ENCODE measurements at places on chromosomes 1 and 21.

DNA sequence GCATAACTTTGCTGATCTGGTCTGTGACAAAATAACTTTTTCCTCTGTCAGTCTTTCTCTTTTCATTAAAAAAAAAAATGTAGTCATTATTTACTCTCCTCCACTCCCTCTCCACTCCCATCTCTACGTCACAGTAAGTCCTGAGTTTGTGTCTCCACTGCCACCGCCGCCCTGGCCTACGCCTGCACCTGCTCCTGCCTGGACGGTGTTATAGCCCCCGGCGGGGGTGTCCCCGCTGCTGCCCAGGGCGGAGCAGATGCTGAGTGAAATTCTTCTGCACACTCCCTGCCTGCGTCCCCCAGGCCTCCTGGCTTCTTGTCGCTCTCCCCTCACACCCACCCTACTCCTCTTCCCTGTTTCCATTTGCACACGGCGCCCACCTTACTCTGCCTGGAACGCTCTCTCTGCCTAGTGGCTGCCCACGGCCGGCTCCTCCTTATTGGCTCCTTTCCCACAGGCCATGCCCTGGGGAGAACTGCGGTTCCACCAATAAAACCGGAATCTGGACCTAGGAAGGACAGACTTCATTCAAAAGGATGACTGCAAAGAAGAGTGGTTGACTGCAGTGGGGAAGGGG, 55.2 kb upstream of the C1orf174 start:
- no peak for DNase-seq

DNA sequence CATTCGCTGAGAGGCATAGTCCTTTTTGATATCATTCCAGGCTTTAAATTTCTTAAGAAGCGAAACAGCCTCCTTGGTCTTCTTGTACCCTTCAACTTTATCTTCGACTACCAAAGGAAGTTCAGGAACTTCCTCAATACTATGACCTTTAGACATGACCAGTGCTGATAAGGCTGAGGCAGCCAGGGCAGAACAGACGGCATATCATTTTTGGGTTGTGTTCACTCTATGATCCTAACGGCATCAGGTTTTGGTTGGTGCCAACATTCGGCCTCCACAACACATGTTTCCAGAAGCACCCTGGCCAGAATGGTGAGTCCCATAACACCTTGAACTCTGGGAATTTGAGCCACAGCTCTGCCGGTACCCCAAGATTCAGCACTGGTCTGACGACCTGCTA, 31.4 kb upstream of the MYOC start:
- DNase-seq, result no peak

DNA sequence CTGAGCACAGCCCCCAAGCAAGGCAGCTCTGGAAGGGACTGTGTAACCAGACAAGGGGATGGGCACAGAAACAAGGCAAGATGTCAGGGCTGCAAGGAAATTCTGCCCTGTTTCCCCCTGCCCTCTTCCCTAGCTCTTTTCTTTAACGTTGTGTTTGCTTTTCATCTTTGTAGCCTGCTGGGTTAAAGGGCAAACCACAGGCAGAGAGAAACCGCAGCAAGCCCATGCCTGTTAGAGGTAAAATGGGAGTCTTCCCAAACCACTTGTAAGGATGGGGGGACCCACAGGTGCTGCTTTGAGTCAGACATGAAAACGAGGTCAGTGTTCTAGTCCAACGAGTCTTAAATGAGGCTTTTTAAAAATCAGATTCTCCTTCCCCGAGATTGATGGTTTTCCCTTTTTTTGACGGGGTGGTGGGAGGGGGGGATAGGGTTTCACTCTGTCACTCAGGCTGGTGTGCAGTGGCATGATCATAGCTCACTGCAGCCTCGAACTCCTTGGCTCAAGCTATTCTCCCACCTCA, 13.3 kb downstream of the TGFBR3 start:
- peak; percentile 55 for DNase-seq

- DNase-seq, result no peak
Measured at GRCh38 chr21:44522753-44523204, 17.2 kb downstream of the KRTAP10-1 start.

DNA sequence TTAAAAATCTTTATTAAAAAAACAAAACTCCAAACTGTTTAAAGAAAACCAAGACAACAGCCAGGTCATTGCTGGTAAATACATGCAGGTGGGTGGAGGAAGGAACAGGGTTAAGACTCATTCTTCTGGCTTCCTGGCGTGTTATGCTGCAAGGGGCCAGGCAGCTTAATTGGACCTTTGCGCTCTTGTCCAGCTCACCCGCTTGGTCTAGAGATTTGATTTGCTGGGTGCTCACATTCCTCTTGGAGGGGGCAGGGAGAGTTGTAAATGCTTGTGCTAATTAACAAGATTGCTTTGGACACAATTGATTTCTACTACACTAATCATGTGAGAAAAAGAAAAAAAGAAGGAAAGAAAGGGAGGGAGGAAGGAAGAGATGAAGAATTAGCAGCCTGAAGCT, 10.5 kb downstream of the CEP104 start:
- DNase-seq, result no peak

DNA sequence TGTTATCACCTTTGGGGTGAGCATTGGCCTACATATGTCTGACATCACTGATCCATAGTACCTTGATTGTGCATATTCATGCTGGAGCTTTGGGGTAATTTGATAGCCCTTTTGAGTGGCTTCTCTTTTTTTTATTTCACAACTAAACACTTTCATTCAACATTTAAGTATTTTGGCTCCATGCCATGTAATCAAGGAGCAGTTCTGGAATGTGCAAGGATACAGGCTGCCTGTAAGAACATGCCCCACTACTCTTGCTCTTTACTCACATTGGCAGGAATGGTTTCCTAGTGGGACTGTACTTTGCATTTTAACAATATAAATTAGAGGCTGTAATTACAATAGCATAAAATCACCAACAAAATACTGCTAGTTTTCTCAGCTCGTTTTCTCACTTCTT, 300.7 kb upstream of the SPAG17 start:
- DNase-seq, result no peak

DNA sequence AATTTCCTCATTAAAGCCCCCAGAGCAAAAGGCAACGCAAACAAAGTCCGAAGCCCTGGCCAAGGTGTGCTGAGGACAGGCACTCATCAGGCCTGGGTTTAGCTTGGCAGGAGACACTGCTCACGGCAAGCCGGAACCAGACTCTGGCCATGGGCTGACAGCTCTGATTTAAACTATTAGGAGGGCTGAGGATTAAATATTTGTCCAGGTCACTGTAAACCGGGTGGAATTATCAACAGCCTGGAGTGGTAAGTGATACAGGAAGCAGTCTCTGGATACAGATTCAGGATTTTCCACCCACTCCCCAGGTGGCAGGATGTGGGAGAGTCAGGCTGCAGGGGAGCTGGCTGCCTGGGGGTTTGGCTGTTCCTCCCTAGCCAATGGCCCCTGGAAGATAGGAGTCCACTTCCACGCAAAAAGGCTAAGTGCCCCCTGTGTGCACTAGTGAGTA, 42.4 kb downstream of the SLC66A1 start:
- no peak for DNase-seq

- DNase-seq, result no peak
Measured at GRCh38 chr1:63795455-63795854, 21.6 kb downstream of the ROR1 start.

DNA sequence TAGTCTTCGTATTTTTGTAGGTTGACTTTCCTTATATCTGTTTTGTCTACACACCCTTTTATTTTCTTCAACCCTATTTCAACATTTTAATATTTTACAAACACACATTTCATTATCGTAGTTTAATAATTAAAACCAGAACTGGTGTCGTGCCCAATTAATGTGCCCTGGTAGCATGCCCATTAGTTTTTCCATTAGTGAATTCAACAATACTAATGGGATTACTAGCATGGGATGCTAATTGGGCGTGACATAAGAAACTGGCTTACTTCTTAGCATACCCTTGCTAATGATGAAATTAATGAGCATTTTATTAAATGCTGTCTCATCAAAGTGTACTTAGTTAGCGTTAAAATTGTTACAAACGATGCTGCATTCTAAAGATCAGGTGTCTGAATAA, 332.7 kb downstream of the USH2A start:
- no peak for DNase-seq

DNA sequence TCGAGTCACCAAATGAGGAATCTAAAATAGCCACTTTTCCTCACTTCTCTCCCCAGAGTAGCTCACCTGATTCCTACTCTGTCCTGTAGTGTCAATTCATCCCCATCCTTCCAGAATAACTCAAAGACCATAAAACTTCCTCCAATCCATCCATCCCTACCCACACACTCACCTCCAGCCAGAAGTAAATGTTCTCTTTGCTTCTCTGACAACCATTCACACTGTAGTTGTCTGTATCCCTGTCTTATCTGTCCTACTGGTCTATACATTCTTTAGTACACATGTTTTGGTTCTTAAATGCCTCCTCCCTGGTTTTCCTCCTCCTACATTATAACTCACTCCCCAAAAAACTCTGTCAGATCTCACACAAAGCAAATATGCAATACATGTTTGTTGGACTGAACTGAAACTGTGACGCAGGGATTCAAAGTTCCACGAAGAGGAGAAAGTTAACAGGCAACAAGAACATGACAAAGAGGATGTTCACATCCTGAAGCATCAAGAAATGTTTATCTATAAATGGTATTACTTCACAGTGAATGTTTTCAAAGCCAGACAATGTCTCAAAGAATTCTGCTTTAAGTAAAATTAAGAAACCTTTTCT, 11.0 kb downstream of the TP53BP2 start:
- no peak for DNase-seq

DNA sequence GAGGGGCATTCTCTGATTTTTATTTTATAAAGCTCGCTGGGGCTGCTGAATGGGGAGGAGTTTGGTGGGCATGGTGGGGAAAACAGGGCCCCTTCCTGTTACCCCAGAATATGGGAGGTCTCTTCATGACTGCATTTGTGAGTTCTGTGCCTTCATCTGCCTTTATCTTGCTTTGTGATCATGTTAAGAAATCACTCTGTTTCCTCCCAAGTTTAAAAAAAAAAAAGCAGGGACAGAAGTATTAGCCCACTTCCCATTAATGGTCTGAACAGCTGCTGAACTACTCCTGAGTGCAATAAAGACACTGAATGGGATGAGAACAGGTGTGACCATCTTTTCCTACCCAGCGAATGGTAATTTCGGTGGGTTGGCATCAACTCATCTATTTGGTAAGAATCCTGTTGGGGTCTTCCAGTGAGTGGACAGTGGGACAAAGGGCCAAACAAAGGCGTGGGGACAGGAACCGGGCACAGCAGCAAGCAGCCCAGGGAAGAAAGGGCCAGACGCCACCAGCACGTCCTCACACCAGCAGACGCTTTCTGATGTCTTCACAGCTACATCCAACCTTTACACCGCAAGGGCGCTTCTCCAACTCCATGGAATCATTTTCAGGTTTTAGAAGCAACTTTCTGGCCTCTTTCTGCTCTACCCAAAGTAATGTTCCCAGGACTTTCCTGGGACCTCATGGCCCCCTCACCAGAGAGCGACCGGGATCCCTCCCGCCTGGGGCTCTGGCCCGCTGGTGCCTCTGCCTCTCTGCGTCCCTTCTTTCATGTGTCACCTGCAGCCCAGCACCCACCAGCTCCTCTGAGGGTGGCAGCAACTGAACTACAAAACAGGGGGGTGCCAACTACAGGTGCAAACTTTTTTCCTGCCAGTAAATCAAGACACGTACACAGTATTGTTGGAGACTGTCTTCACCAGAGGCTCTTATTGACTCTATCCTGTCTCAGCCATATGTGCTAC, 160.2 kb downstream of the ADSS2 start:
- no peak for DNase-seq

DNA sequence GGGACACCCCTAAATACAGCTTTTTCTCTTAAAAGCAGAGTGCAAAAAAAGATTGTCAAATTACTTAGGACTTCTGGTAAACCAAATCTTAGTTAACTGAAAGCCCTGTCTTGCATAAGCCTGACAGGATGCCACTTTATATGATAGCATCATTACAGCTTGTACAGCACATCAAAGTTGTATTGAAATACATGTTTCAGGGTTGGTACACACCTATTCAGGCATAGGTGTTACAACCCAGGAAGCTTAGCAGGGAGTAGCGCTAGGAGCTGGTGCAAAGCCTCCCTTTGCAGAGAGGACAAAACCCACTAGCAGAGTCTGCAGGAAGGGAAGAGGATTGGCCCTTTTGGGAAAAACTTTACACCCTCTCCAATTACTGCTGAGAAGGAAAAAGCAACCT, 258.9 kb upstream of the SGIP1 start:
- DNase-seq, result no peak

GRCh38 chr1:14181191-14181795, 417.2 kb upstream of the KAZN start:
- DNase-seq, result no peak

GRCh38 chr1:158485455-158485854, 13.4 kb downstream of the OR10R2 start:
- no peak for DNase-seq

GRCh38 chr1:64537942-64538341, 68.0 kb downstream of the CACHD1 start:
- no peak for DNase-seq

DNA sequence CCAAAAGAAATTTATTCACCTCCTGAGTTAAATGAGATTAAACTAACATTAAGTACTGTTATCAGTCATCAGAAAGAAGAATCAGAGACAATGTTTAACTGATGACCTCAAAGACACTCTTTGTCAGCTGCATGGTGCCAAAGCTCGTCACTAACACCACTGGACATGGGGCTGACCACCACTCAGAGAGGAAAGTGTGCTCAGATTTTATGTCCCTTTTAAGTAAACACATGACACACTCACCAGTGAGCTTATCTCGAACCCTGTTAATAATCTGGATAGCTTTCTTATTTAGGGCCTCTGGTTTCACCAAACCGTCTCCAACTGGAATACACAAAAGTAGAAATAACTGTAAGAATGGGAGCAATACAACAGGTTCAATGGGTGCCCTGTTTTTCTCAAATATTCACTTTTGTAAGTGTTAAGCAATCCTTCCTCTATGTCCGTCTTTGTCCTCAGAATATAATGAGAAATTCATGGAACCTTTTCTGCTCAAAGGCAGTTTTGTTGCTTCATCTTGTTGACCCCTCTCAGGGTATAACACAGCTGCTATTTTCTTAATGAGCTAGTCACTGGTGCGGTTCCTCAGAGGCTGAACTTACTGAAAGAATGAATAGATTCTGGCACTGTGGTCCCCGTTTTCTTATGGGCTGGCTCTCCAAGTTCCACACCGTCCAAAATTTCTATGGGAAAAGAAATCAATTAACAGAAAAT, 9.5 kb upstream of the EXOSC10 start:
- DNase-seq, result no peak

DNA sequence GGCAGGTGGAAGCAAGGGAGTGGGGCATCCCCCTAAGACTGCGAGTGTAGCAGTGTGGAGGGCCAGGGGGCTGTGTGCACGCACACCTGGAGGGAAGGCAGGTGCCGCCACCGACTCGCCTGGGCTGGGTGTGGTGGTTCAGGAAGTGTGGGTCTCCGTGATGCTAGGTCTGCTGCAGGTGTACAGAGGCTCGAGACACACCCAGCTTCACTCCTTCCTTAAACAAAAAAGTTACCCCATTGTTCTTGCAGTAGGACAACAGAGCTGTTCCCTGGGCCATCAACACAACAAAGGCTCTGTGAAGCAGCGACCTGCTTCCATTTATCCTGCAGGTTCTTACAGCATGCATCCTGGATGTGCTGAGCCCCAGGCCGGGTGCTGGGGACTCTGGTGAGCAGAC, 100.4 kb upstream of the TMEM51 start:
- DNase-seq, result no peak

GRCh38 chr1:52139817-52140540, 1.9 kb upstream of the ZFYVE9 start:
- peak; percentile 27 for DNase-seq

- DNase-seq, result no peak
Measured at GRCh38 chr1:213103377-213104306, 52.6 kb downstream of the RPS6KC1 start.

All from stimulated activated CD8-positive, alpha-beta memory T cell treated with anti-CD3 and anti-CD28 coated beads, Interleukin-4, amount 100 ng/mL, for 48 hours (primary cell).